Activated naive CD4-positive, alpha-beta T cell treated with anti-CD3 and anti-CD28 coated beads, Interleukin-2, amount 50 U/mL, for 16 hours (primary cell): ENCODE measurements at places on chromosomes 16 and 17.

GRCh38 chr17:57080718-57081117 lies 4.3 kb upstream of the AKAP1 start:
- DNase-seq: no peak

- DNase-seq: peak; percentile 82
Measured at GRCh38 chr16:57299719-57300386, 15.4 kb upstream of the PLLP start.

DNA sequence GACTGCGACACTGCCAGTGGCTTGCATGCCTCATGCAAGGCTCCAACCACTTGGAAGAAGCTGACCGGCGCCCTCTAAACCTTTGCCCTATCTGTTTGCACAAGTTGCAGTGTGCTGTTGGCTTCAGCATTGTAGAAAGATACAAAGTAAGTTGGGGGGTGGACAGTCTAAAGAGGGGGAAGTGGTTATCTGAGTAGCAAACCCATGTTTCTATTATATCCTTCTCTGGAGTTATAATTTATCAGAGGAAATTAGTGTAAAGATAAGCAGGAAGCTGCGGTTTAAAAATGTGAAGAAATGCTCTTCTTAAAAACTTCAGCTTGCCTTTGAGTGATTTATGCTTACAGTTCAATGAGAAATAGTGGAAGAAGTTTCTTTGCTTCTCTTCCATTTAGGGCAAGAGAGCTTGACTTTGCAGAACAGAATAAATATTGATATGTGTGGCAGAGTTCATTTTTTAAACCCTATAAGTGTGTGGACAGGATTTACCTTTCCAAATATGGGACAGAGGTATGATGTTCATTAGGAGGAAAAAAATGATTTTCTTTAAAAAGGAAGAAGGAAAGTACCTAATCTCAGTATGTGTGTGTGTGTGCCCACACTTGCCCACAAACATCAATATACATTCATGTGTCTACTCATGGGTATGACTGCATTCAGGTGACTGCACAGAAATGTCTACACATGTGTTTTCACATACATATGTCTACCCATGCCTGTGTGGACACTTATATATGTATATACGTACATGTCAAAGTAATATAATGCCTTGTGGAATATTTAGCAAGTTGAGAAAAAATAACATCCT lies 8.1 kb downstream of the AMZ2 start:
- no peak for DNase-seq

- DNase-seq: no peak
Measured at GRCh38 chr17:50057521-50057991, 1.6 kb downstream of the ITGA3 start.

DNA sequence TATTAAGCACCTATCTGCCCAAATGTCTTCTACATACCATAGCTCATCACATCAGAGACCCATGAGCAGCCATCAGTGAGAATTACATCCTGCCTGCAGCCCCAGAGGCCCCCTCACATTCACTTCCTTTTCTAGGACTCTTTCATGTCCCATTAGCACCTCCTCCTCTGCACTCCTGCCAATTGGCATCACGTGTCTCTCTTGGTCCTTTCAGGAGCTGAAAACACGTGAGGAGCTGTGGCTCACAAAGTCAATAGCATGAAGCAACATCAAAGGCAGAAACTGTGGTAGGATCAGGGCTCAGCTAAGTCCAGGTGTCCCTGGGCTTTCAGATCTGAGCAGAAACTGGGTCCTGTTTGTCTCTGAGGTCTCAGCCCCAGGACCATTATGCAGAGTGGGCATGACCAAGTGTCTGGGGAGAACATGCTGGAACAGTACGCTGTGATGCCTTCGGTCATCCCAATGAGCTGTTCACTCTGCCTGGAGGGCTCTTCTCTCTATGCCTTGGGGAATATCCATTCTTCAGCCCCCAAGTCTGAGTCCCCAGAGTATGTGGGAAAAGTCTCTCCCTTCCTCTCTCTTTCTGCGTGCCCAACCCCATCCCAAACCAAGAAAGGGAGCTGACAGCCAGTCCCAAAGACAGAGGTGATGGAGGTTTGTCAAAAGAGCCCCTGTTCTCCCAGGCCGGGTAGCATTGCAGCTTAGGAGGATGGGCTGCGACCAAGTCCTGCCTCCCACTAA lies 457.0 kb upstream of the CDH5 start:
- no peak for DNase-seq

DNA sequence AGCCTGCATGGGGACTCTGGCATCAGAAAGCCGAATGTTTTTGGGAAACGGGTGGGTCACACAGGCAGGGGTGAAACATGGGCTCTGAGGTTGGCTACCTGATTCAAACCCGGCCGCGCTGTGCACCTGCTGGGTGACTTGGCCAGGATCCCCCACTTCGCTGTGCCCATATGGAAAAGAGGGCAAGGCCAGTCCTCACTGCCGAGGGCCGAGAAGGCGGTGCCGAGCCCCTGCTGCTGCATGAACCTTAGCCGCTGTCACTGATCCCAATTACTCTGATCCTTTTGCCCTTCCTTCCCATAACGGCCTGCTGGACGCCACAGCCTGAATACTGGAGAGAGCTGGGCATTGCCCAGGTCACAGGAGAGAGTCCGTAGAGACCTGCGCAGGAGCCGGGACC lies 17.7 kb downstream of the KDM8 start:
- DNase-seq: no peak

DNA sequence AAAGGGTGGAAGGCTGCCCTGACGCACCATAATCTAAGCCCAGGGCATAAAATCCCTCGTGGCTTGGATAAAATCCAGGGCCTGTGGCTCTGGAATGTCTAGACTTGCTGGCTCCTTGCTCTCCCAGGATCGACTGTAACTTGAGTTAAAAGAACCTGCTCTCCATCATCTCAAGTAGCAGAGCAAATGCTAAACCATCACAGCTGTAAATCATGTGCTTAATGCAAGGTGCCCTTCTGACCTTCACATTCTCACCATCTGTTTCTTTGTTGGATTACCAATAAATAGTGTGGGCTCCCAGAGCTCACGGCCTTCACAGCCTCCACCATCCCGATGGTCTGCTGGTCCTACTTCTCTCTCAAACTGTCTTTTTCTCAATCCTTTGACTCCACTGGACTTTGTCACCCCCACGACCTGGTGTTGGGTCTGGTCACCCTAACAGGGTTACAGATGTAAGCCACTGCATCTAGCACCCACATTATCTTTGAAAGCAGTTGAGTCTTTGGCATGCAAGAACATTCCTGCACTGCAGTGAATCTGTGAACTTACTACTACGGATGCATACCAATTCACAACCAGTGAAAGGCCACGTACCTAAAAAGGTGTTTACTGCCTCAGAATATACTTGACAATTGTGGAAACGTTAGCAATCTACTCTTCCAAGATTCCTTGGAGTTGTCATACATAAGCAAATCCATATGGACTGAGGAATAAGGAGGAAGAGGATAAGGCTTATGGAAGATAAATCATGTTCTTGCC lies 15.3 kb downstream of the RSL1D1 start:
- no peak for DNase-seq

GRCh38 chr17:67959510-67959909 lies 36.8 kb downstream of the C17orf58 start:
- DNase-seq: no peak

GRCh38 chr17:78602246-78602645 lies 25.1 kb upstream of the DNAH17 start:
- DNase-seq: no peak

GRCh38 chr17:3983606-3984484 lies 19.6 kb upstream of the ATP2A3 start:
- no peak for DNase-seq

GRCh38 chr16:83623091-83623730 lies 184.6 kb upstream of the HSBP1 start:
- DNase-seq: no peak

- DNase-seq: no peak
Measured at GRCh38 chr17:64198331-64199090, 64.5 kb downstream of the TEX2 start.

DNA sequence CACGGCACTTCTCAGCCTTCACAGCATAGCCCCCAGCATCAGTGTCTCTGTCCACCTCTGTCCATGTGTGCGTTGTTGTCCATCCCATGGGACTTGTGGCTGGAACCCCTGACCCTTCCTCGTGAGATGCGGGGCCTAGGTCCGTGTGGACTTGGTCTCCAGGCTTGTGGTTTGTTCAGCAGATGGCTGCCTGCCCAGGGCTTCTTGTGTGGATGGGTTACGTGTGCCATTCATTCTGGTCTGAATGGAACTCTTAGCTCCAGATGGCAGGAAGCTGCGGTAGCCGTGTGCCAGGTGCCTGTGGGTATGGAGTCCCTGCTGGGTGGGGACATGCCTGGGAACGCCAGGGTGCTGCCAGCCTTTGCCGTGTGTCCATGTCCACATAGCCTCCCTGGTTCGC lies 31.7 kb upstream of the NUDT16L1 start:
- no peak for DNase-seq

GRCh38 chr16:75732871-75733270 lies 6.6 kb upstream of the CPHXL start:
- no peak for DNase-seq

DNA sequence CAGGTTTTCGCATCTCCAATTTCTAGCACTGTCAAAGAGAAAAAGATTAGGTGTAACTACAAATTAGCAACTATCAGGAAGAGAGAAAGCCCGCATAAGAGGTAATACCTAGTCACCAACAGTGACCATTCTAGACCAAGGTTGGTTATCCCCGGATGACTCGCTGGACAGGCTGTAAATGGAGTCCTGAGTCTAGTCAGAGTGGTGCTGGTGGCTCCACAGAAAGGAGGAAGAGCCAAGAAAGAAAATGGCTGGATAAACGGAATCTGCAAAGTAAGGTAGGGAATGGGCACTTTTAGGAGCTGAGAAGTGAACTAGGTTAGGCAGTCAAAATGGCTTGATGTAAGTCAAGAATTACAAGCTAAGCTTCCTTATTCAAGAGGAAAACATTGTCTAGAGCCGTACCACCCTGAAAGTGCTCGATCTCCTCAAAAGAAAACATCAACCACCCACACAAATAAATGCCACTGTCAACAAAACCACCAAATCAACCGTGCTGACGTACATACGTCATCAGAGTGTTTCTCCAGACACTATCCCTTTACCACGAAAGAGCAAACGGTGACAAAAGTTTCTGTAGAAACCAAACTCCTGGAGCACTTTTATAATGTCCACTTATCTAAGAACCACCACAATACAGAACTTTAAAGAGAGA lies 2.2 kb downstream of the GSPT1 start:
- DNase-seq: no peak

DNA sequence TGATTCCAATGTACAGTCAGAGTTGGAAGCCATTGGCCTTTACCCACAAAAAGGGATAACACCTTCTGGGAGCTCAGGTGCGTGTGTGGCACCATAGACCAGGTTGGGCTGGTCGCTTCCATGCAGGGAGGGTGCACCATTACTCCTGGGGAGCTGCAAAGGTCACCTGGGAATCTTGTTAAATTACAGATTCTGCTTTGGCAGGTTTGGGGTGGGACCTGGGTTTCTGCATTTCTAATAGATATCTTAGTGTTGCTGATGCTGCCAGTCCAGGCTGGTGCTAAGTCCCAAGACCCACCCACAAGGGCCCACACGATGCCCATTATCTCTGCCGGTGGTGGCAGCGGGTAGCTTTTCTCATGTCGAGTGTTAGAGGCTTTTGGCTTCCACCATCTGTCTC lies 148.3 kb upstream of the CACNG5 start:
- no peak for DNase-seq

GRCh38 chr16:74304164-74304834 lies 7.7 kb downstream of the PSMD7 start:
- DNase-seq: no peak

DNA sequence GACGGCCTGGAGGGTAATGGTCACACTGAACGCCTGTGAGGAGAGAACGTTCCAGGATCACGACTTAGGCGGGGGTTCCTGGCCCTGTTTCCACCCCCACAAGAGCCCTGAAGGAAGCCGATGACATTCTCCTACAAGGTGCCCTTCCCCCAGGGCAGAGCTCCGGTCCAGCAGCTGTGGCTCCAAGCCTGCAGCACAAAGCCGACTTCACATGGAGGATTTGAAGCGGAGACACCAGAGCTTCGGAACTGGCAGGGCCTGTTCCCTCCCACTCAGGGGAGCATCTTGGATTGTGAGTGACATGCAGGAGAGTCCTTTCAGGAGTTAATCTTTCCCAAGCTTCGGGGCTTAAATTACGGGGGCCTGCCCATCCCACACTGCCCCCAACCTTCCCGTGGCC lies 5.0 kb downstream of the FADS6 start:
- no peak for DNase-seq

DNA sequence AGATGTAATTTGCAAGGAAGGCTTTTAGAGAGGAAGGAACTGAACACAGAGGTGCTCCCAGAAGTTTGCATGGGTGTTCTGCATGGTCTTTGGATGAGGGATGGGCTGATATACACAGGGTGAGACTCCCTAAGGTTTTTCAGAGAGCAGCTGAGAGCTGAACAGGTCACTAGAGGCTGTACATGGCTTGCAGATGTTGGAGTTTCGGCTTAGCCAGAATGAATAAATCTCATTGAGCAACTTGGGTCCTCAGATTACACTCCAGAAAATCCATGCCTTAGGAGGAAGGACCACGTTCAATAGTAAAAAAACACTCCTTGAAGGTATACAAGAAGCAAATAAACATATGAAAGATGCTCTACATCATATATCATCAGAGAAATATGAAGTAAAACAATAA lies 7.5 kb upstream of the ITGB3 start:
- no peak for DNase-seq

- DNase-seq: no peak
Measured at GRCh38 chr17:4074831-4075495, 67.9 kb downstream of the ZZEF1 start.

DNA sequence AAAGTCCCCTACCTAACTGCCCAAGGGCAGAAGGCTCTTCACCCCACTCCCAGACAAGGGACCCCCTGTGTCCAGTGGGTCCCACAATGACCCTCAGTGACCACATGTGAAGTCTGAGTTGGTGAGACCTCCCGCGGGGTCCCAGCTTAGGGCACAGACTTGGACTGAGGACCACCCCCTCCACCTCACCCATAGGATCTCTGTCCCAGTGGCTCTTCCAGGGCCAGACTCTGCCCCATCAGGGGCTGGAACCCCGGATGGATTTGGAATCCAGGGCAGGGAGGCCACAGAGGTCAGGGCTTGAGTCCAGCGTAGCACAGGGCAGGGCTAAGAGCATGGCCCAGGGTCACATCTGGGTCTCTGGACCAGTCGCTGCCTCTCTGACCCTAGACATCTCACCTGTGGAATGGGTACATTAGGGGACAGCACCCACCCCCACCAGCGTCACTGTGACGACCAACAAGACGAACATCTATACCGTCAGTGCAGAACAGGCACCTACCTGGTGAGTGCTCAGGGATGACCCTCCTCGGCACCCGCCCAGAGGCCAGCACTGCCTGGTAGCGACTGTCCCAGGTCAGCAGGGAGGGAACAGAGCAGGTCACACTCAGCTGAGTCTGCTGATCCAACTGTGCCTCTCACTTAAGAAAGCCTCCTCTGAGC lies 37.7 kb downstream of the TNFRSF13B start:
- DNase-seq: no peak
